ENCODE measurements at places on chromosomes 5 and 9.

DNA sequence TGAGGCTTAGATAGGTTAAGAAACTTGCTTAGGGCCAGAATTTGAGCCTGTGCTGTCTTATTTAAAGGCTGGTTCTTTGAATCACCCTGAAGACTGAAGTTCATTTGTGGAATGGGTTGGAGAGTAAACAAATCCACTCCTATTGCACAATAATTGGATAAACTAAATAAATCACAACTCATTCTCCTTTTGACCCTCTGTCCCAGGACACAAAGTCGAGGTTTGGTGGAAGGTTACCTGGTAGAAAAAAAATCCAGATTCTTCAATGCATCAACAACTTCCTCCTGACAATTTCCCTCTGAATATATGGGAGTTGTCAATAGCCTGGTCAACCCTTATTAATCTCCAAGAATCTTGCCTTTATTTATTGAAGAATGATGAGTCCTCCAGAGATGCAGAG lies 28.9 kb downstream of the TBC1D2 start:
- peaks cover 72% of the 10 kb centered on the region for H3K36me3 ChIP-seq
- H3K4me1 ChIP-seq: peaks cover 32% of the 10 kb centered on the region
- peak overlapping the region; percentile 85 for H3K27ac ChIP-seq
- H3K27me3 ChIP-seq: no peaks in the 10 kb centered on the region
- DNase-seq: peak; percentile 31

DNA sequence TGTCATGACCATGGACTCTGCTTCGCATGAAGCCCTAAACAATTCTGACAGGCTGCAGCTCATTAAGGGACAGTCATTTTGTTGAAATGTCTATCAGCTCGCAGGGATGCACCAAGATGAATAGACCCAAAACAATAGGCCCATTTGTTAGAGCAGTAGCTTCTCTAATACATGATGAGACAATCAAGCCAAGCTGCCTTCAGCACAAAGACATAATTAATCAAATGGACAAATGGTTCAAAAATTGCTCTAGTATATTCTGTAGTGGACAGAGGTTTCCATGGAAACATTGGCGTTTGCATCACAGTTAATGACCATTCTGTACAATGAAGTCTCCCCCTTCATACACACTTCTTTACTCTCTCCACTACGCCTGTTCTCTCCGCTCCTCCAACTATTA lies 274.6 kb downstream of the ANXA1 start:
- H3K4me3 ChIP-seq: no peak overlapping the region
- peaks cover 63% of the 10 kb centered on the region for H3K27me3 ChIP-seq
- no peak overlapping the region for H3K27ac ChIP-seq
- no peaks in the 10 kb centered on the region for H3K4me1 ChIP-seq

DNA sequence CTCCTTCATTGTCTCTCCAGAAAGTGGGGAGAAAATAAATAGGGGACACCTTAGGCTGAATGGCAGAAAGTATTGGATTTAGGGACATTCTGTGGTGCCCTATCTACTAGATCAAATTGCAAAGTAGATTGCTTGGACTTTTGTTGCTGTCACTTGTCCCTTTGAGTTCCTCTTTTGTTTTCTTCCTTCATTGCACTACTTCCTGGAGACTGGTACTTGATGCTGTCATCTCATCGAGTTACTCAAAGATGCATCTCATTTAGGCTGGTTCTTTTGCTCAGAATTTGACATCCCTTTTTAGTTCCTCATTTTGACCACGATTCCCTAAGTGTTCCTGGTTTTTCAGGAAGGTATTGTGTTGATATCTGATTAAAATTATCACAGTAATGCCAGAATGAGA lies 137.6 kb downstream of the ADGRV1 start:
- peaks cover 75% of the 10 kb centered on the region for H3K27me3 ChIP-seq
- H3K4me3 ChIP-seq: no peak overlapping the region
- no peaks in the 10 kb centered on the region for H3K36me3 ChIP-seq
- H3K4me1 ChIP-seq: no peaks in the 10 kb centered on the region
- H3K27ac ChIP-seq: no peak overlapping the region

DNA sequence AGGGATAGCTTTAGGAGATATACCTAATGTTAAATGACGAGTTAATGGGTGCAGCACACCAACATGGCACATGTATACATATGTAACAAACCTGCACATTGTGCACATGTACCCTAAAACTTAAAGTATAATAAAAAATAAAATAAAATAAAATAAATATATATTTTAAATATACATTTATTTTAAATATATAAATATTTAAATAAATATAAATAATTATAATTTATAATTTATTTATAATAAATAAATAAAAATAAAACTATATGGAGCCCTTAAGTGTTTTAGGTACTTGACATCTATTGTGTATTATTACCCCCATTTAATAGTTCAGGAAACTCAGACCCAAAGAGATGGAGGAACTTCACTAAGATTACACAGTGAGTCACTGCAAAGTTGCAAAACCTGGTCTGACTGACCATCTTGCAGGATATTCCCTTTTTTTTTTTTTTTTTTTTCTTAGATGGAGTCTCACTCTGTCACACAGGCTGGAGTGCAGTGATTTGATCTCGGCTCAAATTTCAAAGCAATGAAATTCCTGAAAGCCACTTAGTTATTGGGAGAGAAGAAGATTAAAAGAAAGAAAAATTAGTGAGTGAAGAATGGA lies 5.8 kb upstream of the C5orf52 start:
- H3K36me3 ChIP-seq: peaks cover 10% of the 10 kb centered on the region
- no peak overlapping the region for H3K27ac ChIP-seq
- H3K4me1 ChIP-seq: peaks cover 10% of the 10 kb centered on the region
- DNase-seq: peak; percentile 89

GRCh38 chr9:122996586-122996985 lies 36.9 kb upstream of the GPR21 start:
- H3K27ac ChIP-seq: no peak overlapping the region
- H3K27me3 ChIP-seq: no peaks in the 10 kb centered on the region
- peaks cover 64% of the 10 kb centered on the region for H3K36me3 ChIP-seq
- H3K4me1 ChIP-seq: peaks cover 7% of the 10 kb centered on the region
- no peak for DNase-seq

DNA sequence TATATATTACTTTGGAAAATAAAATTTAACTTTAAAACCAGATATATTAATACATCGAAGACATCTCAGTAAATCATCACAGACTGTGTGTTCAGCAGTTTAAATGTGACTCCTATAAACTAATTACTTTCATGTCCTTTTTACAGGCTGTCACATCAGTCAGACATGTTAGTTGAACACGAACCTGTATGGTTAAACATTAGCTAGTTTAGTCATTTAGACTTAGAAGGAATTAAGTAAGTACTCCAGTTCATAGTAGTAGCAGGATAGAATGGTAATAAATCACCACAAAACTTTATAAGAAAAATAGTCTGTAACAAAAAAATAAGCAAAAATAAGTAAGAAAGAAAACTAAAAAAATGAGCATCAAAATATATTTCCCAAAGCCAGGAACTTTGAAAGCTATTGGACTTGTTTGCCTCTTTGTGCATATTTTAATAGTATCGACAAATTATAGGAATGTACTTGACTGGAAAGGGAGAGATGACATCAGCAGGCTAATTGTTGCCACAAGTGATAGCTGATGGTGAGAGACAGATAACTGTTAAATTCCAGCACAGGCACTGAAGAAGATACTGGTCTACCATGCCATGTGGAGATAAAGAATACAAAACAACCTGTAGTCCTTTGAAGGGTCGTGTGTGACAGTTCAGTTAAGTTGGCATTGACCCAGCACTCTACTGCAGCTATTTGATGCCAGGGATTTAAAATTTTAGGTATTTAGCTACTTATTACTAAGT lies 83.9 kb downstream of the RIC1 start:
- H3K4me3 ChIP-seq: no peak overlapping the region
- no peak overlapping the region for H3K27ac ChIP-seq
- peaks cover 6% of the 10 kb centered on the region for H3K4me1 ChIP-seq
- no peaks in the 10 kb centered on the region for H3K27me3 ChIP-seq
- H3K36me3 ChIP-seq: peaks cover 52% of the 10 kb centered on the region

DNA sequence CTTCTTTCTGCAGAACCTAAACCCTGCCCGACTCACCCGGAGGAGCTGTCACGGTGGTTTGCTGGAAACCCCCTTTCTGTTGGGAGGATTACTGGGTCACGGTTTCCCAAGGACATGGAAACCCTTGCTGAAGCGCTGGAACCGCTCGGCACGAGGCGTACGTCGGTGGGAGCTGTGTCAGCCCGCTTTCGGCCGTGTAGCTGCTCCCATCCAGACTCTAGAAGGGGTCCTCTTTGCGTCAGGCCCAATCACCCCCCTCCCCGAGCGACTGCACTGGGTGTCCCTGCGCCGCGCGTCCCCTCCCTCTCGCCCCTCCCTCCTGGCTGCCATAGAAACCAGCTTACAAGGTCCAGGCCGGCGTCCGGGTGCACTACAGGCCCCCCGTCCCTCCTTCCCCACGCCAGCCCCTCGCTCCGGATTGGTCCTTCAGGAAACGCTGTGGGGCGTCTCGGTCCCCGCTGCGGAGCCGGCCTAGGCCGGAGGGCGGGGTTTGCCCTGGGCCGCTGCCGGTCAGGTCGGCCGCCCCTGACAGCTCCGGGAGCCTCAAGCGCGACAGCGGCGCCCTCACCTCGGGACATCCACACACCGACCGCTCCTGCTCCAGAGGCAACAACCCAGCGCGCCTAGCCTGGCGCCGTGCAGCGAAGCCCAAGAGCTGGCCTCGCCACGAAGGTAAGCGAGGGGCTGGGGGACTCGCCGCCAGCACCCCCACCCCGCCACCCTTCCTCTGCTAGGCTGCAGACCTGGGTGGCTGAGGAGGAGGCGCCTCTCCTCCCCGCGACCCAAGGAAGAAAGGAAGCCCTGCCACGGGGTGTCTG lies at the start of gene NIM1K:
Gene NIM1K, plus strand, starts transcription at position 486 of the 818 bp plus-strand sequence. CDS start 53,551 bp downstream, outside the sequence.
- H3K27me3 ChIP-seq: peaks cover 10% of the 10 kb centered on the region
- H3K27ac ChIP-seq: peak within 1 kb of the TSS; percentile 75
- peak within 1 kb of the TSS; percentile 79 for H3K4me3 ChIP-seq
- H3K36me3 ChIP-seq: no peaks in the 10 kb centered on the region
- no peaks in the 10 kb centered on the region for H3K4me1 ChIP-seq
- no peak for DNase-seq

- no peaks in the 10 kb centered on the region for H3K36me3 ChIP-seq
- H3K27me3 ChIP-seq: no peaks in the 10 kb centered on the region
- DNase-seq: no peak
These were observed 68.3 kb downstream of the IQGAP2 start for GRCh38 chr5:76471406-76471805.

GRCh38 chr5:169808118-169808581 lies 171.1 kb downstream of the DOCK2 start:
- no peaks in the 10 kb centered on the region for H3K4me1 ChIP-seq
- no peak for DNase-seq
- no peak overlapping the region for H3K27ac ChIP-seq
- H3K27me3 ChIP-seq: no peaks in the 10 kb centered on the region

- H3K4me3 ChIP-seq: no peak overlapping the region
- DNase-seq: no peak
- H3K36me3 ChIP-seq: no peaks in the 10 kb centered on the region
- H3K27me3 ChIP-seq: peaks cover 61% of the 10 kb centered on the region
- no peaks in the 10 kb centered on the region for H3K4me1 ChIP-seq
These were observed 7.9 kb upstream of the CER1 start for GRCh38 chr9:14730461-14730898.

DNA sequence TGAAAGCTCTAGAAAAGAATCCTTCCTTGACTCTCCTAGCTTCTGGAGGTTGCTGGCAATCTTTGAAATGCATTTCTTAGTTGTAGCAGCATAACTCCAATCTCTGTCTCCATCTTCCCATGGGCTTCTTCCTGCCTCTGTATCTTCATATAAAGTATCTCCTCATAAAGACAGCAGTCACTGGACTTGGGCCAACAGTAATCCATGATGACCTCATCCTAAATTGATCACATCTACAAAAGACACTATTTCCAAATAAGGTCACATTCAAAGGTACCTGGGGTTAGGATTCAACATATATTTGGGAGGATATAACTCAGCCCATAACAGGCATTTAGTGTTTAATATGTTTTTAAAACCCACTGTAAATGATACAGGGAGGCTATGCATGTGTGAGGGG lies 123.3 kb downstream of the MLLT3 start:
- no peak overlapping the region for H3K27ac ChIP-seq
- no peak overlapping the region for H3K4me3 ChIP-seq
- no peaks in the 10 kb centered on the region for H3K36me3 ChIP-seq
- H3K4me1 ChIP-seq: no peaks in the 10 kb centered on the region
- peaks cover 16% of the 10 kb centered on the region for H3K27me3 ChIP-seq

- no peaks in the 10 kb centered on the region for H3K27me3 ChIP-seq
- H3K4me3 ChIP-seq: no peak overlapping the region
- H3K36me3 ChIP-seq: no peaks in the 10 kb centered on the region
- DNase-seq: no peak
- peaks cover 7% of the 10 kb centered on the region for H3K4me1 ChIP-seq
These were observed 79.8 kb upstream of the SLCO4C1 start for GRCh38 chr5:102375876-102376275.

GRCh38 chr9:77512876-77513275 lies 135.2 kb downstream of the GNA14 start:
- H3K4me1 ChIP-seq: no peaks in the 10 kb centered on the region
- DNase-seq: peak; percentile 27
- H3K4me3 ChIP-seq: no peak overlapping the region
- H3K27ac ChIP-seq: no peak overlapping the region

DNA sequence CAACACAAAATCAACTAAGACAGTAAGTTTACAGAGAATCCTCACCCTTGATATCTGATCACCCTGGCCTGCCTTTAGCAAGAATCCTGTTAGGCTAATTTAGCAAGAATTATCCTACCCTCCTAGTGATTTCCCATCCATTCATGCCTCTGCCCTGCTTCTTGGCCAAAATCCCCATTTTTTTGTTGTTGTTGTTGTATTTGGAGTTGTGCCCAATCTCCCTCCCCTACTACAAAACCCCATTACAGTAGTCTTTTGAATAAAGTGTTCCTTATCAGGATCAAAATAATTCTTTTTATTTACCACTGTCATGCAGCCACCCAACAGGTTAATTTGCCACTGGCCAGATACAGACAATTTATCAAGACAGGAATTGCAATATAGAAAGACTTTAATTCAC lies 58.5 kb upstream of the CLINT1 start:
- H3K27ac ChIP-seq: peak overlapping the region; percentile 38
- DNase-seq: peak; percentile 38
- H3K36me3 ChIP-seq: no peaks in the 10 kb centered on the region
- no peaks in the 10 kb centered on the region for H3K27me3 ChIP-seq
- H3K4me3 ChIP-seq: no peak overlapping the region

DNA sequence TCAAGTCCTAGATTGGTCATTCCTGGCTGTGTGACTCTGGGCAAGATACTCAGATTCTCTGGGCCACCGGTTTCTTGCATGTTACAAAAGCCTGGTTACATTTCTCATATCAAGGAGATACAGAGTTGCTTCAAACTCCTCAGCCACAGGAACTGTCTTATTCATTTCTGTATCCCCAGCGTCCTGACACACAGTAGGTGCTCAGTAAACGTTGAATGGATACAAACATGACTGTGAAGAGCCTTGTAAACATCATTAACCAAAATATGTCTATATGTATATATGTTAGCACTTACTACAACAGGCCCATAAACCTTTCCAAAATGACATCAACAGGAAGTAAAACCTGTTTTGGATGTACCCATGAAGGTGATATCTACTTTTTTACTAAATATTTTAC lies 1.6 kb downstream of the CLTB start:
- H3K4me1 ChIP-seq: peaks cover 66% of the 10 kb centered on the region
- H3K4me3 ChIP-seq: peak overlapping the region; percentile 83
- H3K27ac ChIP-seq: peak overlapping the region; percentile 73
- peak; percentile 20 for DNase-seq
- H3K36me3 ChIP-seq: peaks cover 21% of the 10 kb centered on the region
- H3K27me3 ChIP-seq: no peaks in the 10 kb centered on the region
